ENCODE measurements at places on chromosomes 6 and 20. TPM values are rescaled to one million over a fixed set of nuclear protein-coding genes. Genes with fewer than 3 reads are reported as not detected.

The BPIFB1 gene
- total RNA-seq, result 1.0 TPM

DNA sequence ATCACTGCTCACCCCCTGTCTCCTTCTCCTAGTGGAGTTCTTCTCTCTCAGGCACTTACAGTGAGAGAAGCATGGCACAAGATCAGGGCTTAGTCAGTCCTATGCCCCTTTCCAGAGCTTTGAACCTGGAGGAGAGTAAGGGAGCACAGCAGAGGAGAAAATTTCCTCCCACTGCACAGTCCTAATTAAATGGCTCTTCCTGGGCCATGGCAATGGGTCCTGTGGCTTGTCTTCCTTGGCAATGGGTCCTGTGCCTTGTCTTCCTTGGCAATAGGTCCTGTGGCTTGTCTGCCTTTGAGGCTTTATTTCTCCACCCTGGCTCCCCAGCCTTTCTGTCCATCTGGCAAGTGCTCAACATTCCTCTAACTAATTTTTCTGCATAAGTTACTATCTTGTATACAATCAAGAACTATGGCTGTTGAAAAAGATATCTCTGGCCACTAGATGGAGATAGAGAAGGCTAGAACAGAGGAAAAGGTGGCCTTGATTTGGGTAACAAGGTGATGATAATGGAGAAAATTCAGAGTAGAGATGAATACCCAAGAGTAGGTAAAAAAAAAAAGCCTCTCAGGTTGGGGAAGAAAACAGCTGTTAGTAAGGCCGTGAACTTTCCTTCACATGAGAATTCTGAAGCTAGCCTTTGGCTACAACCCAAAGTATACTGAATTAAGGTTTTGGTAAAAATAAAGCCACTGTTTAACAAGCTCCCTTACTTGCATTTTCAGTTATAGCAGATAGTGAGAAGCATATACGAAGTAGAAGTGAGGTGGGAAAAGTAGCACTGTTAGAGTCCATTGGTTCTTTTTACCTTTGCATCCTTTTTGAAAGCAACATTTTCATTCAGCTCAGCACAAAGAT lies 504.9 kb downstream of the DOK5 start:
- no peak for DNase-seq

GRCh38 chr6:113587078-113587699 lies 270.0 kb upstream of the MARCKS start:
- no peak for DNase-seq

DNA sequence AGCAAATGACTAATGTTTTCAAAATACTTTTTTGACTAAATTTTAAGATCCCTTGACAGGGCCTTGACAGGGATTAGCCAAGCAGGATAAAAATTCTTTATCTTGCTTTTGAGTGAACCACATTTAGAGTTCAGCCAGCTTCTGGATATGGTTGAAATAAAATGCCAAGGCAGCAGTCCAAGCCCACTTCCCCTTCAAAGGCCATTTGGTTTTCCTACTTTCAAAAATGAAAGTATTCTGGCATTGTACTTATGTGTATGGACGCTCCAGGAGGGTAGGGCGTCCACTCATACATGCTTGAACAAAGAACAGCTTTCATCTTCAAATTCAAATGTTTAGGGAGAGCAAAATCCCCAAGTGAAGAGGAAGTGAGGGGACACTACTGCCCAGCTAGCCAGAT lies 82.3 kb upstream of the BCLAF1 start:
- DNase-seq, result no peak

GRCh38 chr6:14270925-14271788 lies 153.6 kb downstream of the CD83 start:
- no peak for DNase-seq

GRCh38 chr20:52536841-52537400 lies 345.3 kb upstream of the ZFP64 start:
- no peak for DNase-seq
